ENCODE measurements at places on chromosomes 5 and 9.

- DNase-seq: no peak
Measured at GRCh38 chr9:107759009-107759822, 269.6 kb upstream of the KLF4 start.

GRCh38 chr9:4306066-4306776 is 6.4 kb upstream of the GLIS3 start:
- DNase-seq: no peak

GRCh38 chr5:12662545-12663314 is 758.5 kb upstream of the CTNND2 start:
- DNase-seq: no peak

DNA sequence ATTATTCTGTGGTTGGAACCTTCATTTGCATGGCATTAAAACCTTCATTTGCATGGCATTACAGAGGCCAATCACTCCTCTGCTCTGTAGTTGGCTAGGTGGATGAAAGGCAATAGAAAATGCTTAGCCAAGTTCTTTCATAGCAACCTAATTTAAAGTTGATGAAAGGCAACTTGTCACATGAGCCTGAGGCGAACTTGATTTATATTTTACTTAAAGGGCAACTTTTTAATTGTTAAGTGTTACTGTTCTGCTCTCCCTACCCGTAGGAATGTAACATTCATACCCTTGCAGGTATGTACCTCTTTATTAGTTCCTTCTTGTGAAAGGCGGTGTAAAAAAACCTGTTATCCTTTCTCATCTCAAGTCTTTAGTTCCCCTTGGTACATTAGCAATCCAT is 7.9 kb upstream of the ERMP1 start:
- DNase-seq: no peak

- no peak for DNase-seq
Measured at GRCh38 chr9:115278326-115279035, 160.5 kb upstream of the TNC start.

All from WERI-Rb-1 (cell line).